ENCODE measurements at places on chromosomes 16 and 17. TPM values are rescaled to one million over a fixed set of nuclear protein-coding genes. Genes with fewer than 3 reads are reported as not detected.
A peak's percentile ranks its signal among the peaks of the same experiment; 100 is the strongest.

Gene PRR11
- 1.3 TPM for total RNA-seq

GRCh38 chr17:64223283-64223682 lies 39.8 kb downstream of the TEX2 start:
- no peak for DNase-seq

Gene GFAP
- not detected for total RNA-seq

DNA sequence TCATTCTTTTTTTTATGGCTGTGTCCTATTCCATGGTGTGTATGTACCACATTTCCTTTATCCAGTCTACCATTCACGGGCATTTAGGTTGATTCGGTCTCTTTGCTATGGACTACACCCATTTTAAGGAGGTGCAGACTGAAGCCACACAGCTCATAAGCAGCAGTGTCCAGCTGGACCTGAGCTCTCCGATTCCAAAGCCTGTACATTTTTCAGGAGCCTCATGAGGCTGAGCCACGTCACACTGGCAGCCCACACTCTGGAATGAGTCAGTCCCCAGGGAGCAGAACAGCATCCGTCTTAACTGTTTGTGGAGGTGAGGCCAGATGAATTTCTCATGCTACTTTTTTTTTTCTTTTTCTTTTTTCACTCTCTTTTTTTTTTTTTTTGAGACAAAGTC lies 116.1 kb downstream of the C16orf95 start:
- peak; percentile 50 for DNase-seq

- DNase-seq = no peak
Measured at GRCh38 chr16:3401719-3402397, 843 bp downstream of the ZNF174 start.

- DNase-seq = no peak
Measured at GRCh38 chr16:56303066-56303715, 111.9 kb downstream of the GNAO1 start.

- peak; percentile 87 for DNase-seq
Measured at GRCh38 chr16:81505011-81505661, 60.5 kb downstream of the CMIP start.

- DNase-seq = peak; percentile 89
Measured at GRCh38 chr16:75593825-75594820, 27.9 kb downstream of the GABARAPL2 start.

DNA sequence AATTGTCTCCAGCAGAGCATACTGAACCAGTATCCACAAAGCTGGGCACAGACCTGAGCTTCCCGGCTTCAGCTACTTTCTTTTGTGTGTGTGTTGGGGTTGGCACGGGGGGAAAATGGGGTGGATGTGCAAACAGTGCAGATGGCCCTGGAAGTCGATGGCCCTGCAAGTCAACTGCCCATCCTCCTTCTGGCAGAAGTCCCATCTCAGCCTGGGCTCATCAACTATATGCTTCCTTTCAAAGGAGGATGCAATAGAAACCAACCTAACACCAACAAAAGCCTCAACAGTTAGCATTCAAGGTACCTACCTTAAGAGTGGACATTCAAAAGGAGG lies 55.7 kb downstream of the SOX9 start:
- DNase-seq = no peak

GRCh38 chr16:6111390-6111789 lies 1013.8 kb upstream of the EEF2KMT start:
- no peak for DNase-seq

- no peak for DNase-seq
Measured at GRCh38 chr16:11015076-11015475, 70.7 kb downstream of the CLEC16A start.

Gene TBCD
- total RNA-seq = 22.6 TPM

Gene C16orf92
- not detected for total RNA-seq

Gene ZDHHC7
- 68.7 TPM for total RNA-seq

GRCh38 chr16:82137822-82138167 lies 32.2 kb downstream of the MPHOSPH6 start:
- no peak for DNase-seq

DNA sequence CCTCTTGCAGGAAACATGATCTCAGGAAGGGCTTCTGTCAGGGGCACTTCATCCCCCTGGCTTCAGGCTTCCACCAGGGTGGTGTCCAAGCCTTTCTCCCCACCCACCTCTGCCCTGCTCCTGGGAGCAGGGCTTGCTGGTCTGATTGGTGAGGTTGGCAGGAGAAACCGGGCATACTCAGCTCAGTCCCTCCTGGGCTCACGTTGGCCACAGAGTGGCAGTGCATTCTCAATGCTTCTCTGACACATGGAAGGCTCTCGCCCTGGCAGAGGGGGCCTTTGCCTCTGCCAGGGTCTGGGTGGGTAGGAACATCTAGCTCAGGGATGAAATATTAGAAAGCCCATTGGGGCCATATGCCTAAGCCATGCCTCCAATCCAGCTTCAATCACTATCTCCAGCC lies 142.8 kb downstream of the AXIN2 start:
- no peak for DNase-seq

DNA sequence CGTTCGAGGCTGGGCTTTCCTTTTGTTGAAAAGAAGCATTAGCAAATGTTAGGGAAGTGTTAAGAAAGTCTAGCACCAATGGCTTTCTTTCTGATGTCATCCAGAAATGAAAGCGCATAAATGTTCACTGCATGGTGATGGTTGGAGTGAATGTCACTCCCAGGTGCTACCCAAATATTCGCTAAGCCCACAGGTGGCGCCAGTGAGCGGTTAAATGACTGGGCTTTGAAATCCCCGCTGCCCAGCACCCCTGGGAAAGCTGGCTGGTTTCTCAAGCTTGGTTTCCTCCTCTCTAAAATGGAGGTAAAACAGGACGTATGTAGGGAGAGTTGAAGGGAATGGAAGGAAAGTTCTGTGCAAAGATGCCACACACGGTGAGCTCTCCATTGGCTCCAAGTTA lies 104.4 kb downstream of the IRX5 start:
- DNase-seq = peak; percentile 28

DNA sequence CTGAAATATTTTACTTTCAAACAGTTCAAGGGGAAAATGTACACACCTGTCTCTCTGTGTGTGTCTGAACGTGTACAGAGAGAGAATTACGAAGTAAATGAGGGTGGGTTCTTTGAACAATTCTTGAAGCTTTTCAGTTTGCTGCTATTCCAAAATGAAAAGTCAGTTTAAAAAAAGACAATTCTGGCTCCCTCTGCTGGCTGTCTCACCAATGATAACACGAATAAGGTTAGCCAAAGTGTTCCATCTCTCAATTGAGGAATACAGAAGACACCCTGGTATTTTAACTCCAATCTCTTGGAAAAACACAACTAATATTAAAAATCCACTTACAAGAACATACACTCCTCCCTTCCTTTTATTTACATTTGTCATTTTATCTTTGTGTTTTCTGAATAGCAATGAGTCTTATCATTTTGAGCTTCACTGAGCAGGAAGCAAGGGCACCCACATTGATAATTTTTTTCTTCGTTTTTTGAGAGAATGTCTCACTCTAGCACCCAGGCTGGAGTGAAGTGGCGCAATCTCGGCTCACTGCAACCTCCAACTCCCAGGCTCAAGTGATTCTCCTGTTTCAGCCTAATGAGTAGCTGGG lies 20.5 kb downstream of the EFTUD2 start:
- DNase-seq = peak; percentile 26

Gene CLEC3A
- total RNA-seq = not detected

DNA sequence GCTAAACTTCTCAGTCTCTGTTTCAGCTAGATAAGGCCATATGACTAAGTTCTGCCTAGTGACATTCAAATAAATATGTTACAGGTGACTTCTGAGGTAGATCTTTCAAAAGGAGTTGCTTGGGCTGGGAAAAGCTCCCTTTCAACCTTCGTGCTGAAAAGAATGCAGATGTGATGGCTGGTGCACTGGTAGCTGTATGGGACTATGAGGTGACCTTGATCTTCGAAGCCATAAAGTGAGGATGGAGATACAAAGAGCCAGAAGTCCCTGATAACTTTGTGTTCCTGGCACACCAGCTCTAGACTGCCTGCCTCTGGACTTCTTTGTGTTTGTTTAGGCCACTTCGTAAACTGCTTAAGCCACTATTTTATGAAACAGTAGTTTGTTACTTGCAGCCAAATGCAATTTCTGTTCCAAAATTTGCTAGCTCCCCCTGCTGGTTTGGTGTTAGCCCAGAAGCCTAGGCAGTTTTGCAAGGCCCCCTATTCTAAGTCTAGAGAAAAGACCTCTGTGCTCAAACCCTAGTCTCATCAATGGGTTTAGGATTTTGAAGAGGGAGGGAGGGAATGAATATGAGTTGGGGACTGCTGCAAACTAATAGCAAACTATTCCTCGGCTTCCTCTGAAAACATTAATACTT lies 23.3 kb upstream of the ERCC4 start:
- DNase-seq = no peak

- DNase-seq = no peak
Measured at GRCh38 chr17:36118477-36119353, 15.1 kb downstream of the CCL4 start.

- no peak for DNase-seq
Measured at GRCh38 chr17:14337596-14338079, 36.8 kb downstream of the HS3ST3B1 start.

DNA sequence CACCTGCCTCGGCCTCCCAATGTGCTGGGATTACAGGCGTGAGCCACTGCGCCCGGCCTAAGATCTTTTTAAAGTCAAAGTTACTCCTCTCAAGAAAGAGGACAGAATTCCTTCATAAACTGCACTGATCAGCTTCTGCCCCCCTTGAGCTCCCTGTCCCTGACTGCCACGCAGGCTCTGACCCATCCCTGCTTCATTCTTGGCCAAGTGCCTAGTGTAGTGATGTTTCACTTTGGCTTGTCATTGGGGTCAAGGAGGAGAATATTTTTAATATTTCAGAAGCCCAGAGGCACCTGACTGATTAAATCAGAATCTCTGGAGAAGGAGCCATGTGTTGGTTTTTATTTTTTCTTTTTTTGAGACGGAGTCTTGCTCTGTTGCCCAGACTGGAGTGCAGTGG lies 9.1 kb downstream of the MRM1 start:
- peak; percentile 21 for DNase-seq

GRCh38 chr16:46947900-46948547 lies 25.4 kb downstream of the DNAJA2 start:
- peak; percentile 33 for DNase-seq

Gene AMZ2
- total RNA-seq = 109 TPM

DNA sequence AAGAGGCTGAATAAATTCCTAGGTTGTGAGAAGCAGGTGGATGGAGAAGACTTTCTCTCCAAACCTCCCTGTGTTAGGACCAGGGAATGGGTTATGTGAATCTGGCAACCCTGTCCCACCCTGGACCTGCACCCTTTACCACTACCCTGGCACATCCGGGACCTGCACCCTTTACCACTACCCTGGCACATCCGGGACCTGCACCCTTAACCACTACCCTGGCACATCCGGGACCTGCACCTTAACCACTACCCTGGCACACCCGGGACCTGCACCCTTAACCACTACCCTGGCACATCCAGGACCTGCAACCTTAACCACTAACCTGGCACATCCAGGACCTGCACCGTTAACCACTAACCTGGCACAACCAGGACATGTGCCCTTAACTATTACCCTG lies 207.0 kb upstream of the CACNG3 start:
- no peak for DNase-seq

Gene KCNJ18
- total RNA-seq = not detected

DNA sequence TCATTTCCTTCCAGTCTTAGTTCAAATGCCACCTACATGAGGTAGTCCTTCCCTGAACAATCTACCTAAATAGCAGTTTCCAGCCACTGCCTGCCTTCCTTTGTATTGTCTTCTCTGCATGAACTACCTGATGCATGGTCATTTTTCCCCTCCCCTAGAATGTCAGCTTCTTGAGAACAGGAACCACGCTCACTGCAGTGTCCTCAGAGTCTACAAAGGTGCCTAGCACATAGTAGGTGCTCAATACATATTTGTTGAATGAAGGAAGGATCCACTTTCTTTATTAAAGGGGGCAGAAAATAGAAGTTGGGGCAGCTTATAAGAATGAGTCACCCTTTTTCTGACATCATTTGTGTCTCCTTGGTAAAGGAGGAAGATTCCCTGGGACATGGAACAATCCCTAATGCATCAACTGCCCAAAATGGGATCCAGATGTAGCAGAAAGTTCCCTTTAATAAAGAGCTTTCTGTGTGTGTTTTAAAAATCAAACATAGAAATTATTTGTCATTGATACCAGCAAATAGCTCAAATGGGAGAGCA lies 4.4 kb upstream of the CYLD start:
- no peak for DNase-seq

GRCh38 chr17:57418463-57419246 lies 162.3 kb downstream of the MSI2 start:
- no peak for DNase-seq

Gene FBXO39
- not detected for total RNA-seq

Gene CCL8
- not detected for total RNA-seq

Gene OR3A3
- not detected for total RNA-seq

Gene GH1
- not detected for total RNA-seq

GRCh38 chr16:27723711-27724481 lies 174.0 kb downstream of the KATNIP start:
- DNase-seq = peak; percentile 31

- DNase-seq = peak; percentile 47
Measured at GRCh38 chr17:43398724-43399595, at the start of gene ARL4D. ARL4D (plus strand) TSS chr17:43398993; CDS start chr17:43399733, 740 bp downstream.

Gene CACNG1
- not detected for total RNA-seq

- no peak for DNase-seq
Measured at GRCh38 chr17:6137716-6138502, 67.7 kb downstream of the WSCD1 start.

GRCh38 chr16:19884611-19885450 lies at the start of gene GPRC5B:
GPRC5B (minus strand) TSS chr16:19884848; CDS start chr16:19872845, 12,003 bp downstream.
- DNase-seq = peak; percentile 8

Gene GP1BA
- total RNA-seq = not detected

GRCh38 chr17:58337210-58337599 lies 8.6 kb upstream of the TSPOAP1 start:
- no peak for DNase-seq

DNA sequence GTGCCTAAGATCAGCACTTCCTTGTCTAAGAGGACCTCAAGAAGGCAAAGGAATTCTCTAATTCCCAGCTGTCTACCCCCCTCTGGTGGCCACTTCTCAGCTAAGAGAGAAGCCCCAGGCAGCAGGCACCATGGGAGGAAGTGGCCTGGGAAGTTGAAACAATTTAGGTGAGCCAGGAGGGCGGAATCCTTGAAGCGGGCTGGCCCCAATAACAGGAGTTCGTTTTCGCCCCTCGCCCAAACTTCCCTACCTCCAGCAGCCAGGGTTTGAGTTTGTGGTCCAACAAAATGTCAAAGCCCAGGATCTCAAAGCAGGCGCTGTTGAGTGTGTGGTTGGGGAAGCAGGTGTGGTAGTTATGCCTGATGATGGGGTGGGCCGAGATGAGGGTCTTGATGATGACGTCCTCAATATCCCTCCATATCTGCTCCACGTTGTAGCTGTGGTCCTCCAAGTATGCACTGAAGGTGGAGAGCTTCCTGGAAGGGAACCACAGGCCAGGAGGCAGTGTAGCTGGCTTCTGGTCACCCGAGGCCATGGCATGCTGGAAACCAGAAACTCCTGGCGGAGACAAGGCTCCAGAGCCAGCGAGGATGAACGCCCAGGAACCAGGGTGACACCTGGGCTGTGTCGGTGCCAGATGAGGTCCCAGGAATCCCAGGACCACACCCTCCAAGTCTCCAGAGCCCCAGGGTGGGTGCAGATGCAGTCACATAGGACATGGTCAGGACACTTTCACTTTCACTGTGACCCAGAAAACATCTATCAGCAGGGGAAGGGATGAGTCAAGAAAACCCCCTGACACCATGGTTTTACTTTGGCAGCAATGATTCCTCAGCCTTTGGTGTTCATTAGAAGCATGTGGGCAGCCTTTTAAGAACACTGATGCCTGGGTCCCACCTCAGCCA lies 25.6 kb downstream of the TTLL6 start:
- peak; percentile 66 for DNase-seq

GRCh38 chr16:58222532-58223316 lies 24.8 kb upstream of the CSNK2A2 start:
- DNase-seq = peak; percentile 85

Gene KRT32
- total RNA-seq = not detected
